ENCODE measurements at places on chromosomes 3 and 15. TPM values are rescaled to one million over a fixed set of nuclear protein-coding genes. Genes with fewer than 3 reads are reported as not detected.

- no peak for DNase-seq
These were observed 164.7 kb downstream of the SV2B start for GRCh38 chr15:91264651-91265351.

DNA sequence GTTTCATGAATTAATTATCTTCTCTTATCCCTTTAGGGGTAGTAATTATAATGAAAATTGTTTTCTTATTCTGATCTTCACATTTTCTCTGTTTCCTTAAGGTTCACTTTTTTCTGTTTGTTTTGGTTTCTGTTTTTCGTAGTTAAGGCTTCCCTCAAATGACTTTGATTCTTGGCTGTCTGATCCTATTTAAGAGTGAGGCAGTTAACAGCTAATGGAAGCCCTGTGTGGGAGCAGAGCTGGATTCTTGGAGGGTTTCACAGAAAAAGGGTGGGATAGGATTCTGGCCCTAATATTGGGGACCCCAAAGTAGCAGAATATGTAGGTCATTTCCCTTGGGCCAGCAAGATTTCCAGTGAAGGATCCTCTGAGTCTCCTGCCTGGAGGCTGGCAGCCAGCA lies 6.8 kb upstream of the AMOTL2 start:
- DNase-seq, result no peak

GRCh38 chr3:143065364-143065763 lies 54.2 kb upstream of the CHST2 start:
- no peak for DNase-seq

DNA sequence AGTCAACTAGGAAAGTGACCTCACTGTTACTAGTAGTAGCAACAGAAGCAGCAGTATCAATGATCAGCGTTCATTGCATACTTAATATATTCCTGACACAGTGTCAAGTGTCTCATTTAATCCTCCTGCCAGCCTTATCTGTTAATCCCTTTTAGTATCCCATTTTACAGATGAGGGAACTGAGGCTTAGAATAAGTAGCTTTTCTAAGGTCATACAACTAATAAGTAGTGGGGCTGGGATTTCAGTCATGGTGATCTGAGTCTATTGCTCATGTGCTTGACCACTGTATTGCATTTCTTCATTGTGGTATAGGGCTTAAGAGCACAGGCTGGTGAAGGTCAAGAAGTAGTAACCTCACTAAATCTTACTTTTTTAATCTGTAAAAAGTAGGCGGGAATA lies 233.6 kb downstream of the PTPRG start:
- DNase-seq, result no peak

DNA sequence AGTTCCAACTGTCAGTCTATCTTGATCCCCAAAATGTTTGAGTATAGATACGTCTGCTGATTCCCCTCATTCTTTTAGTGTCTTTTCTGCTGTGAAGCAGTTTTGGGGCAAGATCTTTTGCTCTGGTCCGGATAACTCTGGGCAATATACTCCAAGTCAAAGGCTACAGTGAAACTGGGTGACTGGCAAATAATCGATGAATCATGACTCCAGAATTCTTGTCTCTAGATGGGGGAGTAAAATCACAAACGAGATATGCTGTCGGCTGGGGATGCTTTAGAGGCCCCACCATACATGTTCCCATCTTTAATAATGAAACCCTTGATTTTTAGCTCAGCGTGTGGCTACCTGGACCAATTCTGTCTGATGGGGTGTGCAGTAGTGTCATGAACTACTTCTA lies 76.5 kb downstream of the KLF13 start:
- no peak for DNase-seq

CHRM5 gene
- total RNA-seq, result not detected

ZPLD1 gene
- total RNA-seq, result 0.18 TPM

GRCh38 chr3:58679446-58679845 lies 12.9 kb upstream of the FAM3D start:
- DNase-seq, result no peak

CAND2 gene
- 50.6 TPM for total RNA-seq

GRCh38 chr3:134325061-134325705 lies 49.1 kb downstream of the AMOTL2 start:
- DNase-seq, result no peak

DNA sequence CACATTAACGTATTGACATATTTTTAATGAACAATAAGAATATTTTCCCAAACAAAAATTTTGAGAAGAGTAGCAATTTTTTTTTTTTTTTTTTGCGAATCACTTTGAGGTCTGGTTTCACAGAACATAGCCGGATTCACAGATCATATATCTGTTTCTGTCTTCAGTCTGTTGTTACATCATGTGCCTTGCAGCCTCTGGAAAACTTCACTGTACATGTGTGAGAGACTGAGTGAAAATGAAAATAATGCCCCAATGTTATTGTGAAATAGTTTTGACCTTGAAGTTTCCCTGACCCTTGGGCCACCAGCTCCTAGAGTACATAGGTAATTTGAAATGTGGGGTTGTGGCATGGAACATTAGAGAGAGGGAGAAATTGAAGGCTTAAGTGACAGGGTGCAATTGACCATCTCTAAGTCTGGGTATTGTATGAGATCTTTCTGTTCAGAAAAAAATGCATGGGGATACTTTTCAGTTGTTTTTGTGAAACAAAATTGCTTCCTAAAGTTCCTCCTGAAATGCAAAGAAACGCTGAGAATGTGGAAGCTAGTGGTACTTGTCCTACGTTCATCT lies 14.0 kb downstream of the ITPR1 start:
- no peak for DNase-seq

CYP1A2 gene
- total RNA-seq, result not detected

SLC2A2 gene
- not detected for total RNA-seq

DNA sequence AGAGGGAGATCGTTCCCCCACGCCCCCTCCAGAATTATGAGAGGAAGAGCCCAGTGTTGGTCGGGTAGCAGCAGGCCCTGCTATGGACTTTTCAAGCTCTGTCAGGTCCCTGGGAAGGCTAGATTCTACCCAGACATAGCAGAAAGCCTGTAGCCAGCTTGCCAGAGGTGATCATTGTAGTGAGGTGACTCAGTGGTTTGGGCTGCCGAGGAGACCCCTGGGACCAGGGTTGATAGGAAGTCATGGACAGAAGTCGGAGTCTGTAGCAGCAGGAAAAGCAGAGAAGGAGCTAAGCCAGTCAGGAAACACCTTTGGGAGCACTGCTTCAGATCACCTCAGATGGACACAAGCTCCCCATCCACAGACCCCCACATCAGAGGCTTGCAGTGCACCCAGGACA lies 67.7 kb downstream of the CCNL1 start:
- DNase-seq, result no peak

DNA sequence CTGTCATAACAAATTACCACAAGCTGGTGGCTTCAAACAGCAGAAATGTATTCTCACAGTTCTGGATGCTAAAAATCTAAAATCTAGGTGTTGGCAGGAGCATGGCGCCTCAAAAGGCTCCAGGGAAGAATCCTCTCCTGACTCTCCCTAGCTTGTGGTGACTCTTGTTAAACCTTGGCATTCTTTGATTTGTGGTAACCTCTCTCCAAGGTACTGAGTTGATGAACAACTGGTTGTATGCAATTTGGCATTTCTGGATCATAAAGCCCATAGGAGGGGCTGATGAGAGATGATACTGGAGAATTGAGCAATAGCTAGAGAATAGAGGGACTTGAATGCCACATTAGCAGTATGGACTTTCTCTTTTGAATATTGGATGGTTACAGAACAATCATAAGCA lies 821.8 kb downstream of the TBL1XR1 start:
- peak; percentile 13 for DNase-seq

GRCh38 chr3:65262548-65262947 lies 574.7 kb upstream of the ADAMTS9 start:
- DNase-seq, result no peak

SLC28A2 gene
- total RNA-seq, result not detected

OCA2 gene
- 0.63 TPM for total RNA-seq

- DNase-seq, result no peak
These were observed 228.8 kb downstream of the OCA2 start for GRCh38 chr15:27870320-27870719.

GRCh38 chr15:75640483-75641178 lies 607 bp upstream of the IMP3 start:
- peak; percentile 69 for DNase-seq

DNASE1L3 gene
- total RNA-seq, result 0.39 TPM

GRCh38 chr3:129936757-129937156 lies 37.8 kb upstream of the TRH start:
- peak; percentile 70 for DNase-seq

DNA sequence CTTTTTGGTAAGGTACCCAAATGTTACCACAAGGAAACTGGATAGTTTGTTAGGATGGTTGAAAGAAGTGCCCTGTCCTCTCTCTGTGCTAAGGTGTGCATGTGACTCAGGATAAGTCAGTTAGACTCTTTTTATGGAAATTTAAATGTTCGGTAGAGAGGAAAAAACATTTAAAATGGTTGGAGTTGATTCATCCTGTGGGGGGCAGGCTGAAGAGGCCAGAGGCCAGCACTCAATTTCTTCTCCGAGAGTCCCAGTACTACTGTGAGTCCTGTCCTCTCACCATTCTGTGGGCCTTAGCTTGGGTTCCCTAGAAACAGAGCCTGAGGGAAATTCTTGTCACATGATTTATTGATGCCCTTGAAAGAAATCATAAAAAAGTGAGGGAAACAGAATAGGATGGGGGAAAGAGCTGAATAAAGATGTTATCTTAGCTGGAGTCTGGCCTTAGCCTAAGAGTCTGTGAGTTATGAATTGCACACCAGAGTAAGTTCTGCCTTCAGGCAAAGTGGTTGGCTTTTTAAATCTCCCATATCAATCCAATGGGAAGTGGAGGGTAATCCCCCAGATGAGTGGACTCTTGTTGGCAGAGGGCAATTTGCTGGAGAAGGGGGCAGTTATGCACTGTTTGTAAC lies 106.5 kb upstream of the GALNT15 start:
- DNase-seq, result no peak

- DNase-seq, result peak; percentile 46
These were observed 14.9 kb upstream of the ALCAM start for GRCh38 chr3:105351821-105352220.

C2CD4A gene
- not detected for total RNA-seq

DNA sequence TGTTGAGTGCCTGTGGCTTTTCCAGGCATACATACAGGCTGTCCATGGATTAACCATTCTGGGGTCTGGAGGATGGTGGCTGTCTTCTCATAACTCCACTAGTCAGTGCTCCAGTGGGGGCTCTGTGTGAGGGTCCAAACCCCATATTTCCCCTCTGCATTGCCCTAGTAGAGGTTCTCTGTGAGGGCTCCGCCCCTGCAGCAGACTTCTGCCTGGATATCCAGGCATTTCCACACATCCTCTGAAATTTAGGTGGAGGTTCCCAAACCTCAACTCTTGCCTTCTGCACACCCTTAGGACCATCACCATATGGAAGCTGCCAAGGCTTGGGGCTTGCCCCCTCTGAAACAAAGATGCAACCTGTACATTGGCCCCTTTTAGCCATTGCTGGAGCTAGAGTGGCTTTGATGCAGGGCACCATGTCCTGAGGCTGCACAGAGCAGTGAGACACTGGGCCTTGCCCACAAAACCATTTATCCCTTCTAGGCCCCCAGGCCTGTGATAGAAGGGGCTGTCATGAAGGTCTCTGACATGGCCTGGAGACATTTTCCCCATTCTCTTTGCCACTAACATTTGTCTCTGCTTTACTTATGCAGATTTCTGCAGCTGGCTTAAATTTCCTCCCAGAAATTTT lies 400.1 kb upstream of the MDFIC2 start:
- no peak for DNase-seq

- DNase-seq, result no peak
These were observed 3.7 kb upstream of the ZBTB47 start for GRCh38 chr3:42649783-42650182.

DNA sequence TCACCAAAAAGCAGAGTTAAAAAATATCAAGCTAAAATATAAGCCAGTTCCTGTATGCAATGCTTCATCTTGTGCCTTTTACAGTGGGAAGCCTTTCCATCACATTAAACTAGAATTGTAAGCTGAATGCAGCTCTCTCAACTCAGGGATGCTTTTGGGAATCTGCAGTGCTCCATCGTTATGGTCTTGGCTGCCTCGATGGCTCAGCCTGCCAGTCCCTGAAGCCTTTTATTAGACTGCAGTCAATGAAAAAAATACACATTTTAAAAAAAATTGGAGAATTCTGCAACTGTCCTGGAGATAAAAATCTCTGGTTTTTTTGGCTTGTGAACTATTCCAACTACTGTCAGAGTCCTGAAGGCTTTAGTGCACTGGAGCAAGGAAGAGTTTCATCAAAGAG lies 53.0 kb downstream of the FRMD4B start:
- no peak for DNase-seq

ADCY5 gene
- total RNA-seq, result 93.7 TPM

DNA sequence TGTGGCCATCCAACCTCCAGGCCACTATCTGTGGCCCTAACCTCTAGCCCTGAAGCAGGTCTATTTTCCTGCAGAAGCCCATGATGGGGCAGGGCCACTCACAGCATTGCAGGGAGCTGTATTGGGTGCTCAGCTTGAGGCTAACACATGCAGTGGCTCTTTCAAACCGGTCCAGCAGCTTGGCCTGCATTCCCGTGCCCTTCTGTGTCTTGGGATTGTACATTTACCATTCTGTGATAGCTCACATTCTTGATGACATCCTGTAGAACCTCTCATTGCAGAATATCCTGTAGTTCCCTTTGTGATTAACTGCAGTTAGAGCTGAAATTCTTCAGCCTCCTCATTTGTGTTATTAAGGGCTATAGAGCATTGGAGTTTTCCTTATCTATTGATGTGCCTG lies 60.8 kb upstream of the ANKRD34C start:
- no peak for DNase-seq

Measured in cardiac muscle cell (in vitro differentiated cells and primary cell).